HuH-7.5 (cell line): ENCODE measurements at places on chromosomes 5 and 9.

DNA sequence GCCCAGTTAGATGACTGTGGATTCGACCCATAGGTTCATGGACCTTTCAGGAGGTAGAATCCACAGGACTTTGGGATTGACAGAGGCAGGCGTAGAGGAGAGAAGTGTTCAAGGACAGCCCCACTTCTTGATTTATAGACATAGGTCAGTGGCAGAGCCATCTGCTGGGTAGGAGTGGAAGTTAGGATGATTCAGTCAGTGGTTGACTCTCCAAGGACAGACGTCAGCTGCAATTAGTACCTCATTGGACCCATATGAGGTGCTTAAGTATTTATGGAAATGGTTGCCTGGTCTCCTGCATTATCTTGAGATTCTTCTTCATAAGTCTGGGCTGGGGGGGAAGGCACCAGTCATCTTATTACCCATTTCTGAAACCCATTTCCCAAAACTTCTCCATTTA is 70.9 kb downstream of the SH3RF2 start:
- peak; percentile 15 for DNase-seq

DNA sequence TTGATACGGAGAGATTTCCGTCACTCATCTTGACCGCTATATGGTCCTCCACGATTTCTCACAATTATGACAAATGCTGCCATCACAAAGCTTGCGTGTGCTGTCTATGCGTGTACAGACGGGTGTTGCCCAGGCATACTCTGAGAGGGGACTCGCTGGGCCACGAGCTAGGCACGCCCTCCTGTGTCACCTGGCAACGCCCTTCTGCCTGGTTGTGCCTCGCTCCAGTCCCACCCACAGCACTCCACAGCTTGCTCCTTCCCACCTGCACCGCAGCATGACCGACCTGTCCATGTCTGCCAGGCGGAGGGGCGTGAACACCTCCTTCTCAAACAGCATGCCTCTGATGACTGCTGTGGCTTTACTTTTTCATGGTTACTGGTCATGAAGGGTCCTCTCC is 55.6 kb downstream of the CAMSAP1 start:
- DNase-seq, result no peak

- no peak for DNase-seq
Observed at GRCh38 chr9:98964201-98964600, 20.5 kb downstream of the COL15A1 start.

GRCh38 chr9:9498846-9499245 is 1114.0 kb downstream of the PTPRD start:
- no peak for DNase-seq

GRCh38 chr5:141001844-141002604 is 35.7 kb downstream of the PCDHAC2 start:
- DNase-seq, result no peak

GRCh38 chr5:50763846-50764245 is 97.4 kb downstream of the PARP8 start:
- no peak for DNase-seq

DNA sequence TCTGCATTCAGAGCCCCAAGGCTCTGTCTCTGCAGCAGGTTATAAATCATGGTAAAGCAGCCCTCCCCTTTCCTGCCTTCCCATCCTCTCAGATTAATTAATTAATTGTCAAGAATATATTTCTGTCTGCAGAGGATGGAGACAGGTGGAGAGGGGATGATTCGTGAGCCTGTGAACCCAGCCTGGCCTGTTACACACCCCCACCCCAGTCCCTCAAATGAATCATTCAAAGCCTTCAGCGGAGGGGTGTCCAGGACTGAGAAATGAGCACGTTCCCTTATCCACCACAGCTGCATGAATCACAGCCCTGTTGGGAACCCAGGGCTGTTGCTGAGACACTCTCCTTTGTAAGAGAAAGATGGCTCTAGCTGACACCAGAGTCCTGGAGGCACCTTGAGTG is 56.0 kb downstream of the NIPAL4 start:
- no peak for DNase-seq

- no peak for DNase-seq
Observed at GRCh38 chr9:76354221-76354620, 40.0 kb downstream of the RFK start.

DNA sequence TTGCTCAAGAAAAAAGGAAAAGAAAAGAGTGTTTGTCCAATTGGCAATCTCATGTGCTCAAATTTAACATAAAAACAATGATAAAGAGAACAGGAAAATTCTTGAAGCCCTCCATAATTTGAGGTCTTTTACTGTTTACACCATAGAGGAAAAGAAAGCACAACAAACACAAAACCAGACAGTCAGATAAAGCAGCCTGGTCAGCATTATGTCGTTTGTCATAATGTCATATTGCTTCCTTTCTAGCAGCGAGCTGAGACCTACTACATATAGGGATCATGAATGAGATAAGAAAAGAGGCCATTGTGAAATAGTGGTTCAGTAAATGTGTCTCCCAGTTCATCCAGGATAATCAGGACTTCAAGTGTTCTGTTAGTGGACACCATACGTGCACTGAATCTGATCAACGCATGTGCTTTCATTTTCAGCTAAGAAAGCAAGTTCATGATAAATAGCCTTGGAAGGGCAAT is 64.7 kb upstream of the SELENOP start:
- DNase-seq, result no peak

GRCh38 chr5:80177236-80177635 is 78.6 kb downstream of the SERINC5 start:
- no peak for DNase-seq

DNA sequence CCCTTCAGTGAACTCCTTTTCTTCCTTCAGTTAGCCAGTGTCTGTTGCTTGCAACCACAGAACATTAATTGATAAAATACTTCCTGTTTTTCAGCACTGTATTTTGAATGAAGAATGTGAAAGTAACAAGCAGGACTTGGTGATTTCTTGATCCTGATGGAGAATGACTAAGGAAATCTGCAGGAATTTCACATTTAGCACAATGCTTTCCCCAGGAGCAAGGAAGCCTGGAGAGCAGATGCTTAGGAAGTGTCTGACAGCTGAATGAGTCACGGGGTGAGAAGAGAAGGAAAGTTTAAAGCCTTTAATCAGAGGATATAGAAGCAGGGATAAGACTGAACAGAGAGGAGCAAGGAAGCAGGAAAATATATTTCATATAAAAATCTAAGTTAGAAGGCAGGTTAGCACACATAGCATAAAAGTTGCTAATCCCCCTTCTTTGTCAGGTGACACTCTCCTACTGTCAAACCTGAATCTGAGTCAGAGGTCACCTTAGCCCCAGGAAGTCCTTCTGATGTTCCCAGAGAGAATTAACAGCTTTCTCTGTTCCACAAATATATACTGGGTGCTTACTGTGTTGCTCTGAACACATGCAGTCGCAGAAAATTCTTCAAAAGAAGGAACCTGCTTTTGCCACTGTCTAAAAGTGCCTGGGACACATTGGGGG is 59.7 kb downstream of the GNA14 start:
- DNase-seq, result no peak

DNA sequence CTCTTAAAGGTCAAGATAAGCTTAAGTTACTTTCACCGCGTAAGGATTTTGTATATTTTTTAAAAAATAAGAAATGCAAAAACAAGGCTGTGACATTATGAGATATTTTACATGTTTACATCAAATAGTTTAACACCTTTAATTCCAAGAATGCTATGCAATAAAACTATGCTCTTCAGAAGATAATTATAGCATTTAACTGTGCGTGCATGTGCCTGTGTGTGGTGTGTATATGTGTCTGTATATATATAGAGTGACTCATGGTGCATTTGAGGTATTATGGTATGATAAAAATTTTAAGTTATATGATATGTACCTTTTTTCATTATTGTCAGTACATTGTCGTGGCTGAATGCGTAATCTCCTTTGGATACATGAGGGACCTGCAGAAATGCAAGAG is 539.3 kb downstream of the PDE4D start:
- no peak for DNase-seq

GRCh38 chr5:81768935-81769452 is 18.1 kb upstream of the SSBP2 start:
- no peak for DNase-seq

DNA sequence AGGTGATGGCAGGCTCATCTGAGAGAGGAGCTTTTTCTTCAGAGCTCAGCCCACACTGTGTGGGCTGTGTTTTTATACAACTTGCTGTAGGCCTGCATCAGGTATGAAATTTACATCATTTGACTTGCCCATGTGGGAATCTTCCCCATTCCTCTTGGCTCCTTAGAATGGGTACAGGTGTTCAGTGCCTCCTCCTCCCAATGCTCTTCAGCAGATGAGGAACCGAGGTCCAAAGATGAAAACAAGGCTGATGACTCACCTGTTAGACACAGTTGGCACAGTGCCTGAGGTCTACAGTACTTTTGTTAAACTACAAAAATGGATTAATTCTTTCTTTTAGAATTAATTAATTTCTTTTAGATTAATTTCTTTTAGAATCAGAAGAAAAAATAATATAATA is 20.8 kb downstream of the PAPPA start:
- no peak for DNase-seq

- no peak for DNase-seq
Observed at GRCh38 chr9:5288591-5288990, 15.9 kb downstream of the RLN2 start.

DNA sequence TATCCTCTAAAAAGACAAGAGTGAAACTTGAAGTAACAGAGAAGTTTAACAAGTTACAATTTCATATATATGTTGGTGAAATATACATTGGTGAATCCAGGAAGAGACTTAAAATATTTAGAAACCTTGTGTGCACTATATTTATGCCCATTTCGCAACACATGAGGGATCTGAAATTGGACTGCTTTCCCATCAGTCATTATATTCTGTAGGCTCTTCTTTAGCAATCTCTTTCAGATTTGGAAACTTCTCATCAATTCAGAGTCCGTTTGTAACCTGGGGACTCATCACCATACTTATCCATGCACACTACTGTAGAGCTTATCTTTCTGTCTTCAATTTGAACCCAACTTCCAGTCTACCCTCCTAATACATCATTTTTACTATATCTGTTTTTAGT is 2.1 kb downstream of the ITGA1 start:
- DNase-seq, result no peak
